ENCODE measurements at places on chromosomes 4 and X.

DNA sequence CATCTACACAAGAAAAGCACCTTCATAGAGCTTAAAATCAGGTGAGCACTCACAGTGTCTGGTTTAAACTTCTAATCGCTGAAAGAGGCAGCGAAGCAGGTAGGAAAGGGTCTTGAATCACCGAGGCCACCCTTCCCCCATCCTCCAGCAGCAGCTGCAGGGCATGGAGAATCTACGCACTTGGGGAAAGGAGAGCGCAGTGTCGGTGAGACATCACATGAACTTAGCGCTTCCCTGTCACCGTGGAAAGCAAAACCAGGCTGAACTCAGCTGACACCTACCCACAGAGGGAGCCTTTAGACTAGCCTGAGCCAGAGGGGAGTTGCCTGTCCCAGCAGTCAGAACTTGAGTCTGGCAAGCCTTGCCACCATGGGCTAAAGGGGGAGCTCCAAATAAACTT lies 197.2 kb upstream of the ZFP42 start:
- no peak overlapping the region for H3K27ac ChIP-seq
- H3K36me3 ChIP-seq: no peaks in the 10 kb centered on the region
- no peak overlapping the region for H3K4me3 ChIP-seq
- H3K4me1 ChIP-seq: no peaks in the 10 kb centered on the region
- DNase-seq: no peak

DNA sequence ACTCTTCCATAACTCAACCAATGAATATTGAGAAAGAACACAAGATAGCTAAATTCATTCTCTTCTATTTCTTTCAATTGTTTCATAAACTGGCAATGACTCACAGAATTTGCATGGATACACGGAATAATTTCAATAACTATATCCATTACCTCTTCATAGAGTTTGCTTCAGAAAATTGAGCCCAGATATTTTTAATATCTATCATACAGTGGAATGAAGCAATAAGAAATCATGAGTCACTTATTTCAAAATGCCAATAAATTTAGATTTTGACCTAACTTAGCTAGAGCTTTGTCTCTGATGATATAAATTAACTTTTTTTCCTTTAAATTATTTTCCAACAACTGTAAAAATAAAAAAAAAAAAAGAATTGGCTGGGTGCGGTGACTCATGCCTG lies 22.2 kb upstream of the MANBA start:
- H3K4me1 ChIP-seq: no peaks in the 10 kb centered on the region
- DNase-seq: no peak
- H3K36me3 ChIP-seq: no peaks in the 10 kb centered on the region
- H3K4me3 ChIP-seq: no peak overlapping the region
- no peak overlapping the region for H3K27ac ChIP-seq

GRCh38 chr4:22941688-22942375 lies 249.1 kb downstream of the GBA3 start:
- no peaks in the 10 kb centered on the region for H3K4me1 ChIP-seq
- H3K4me3 ChIP-seq: no peak overlapping the region
- no peaks in the 10 kb centered on the region for H3K36me3 ChIP-seq
- no peak for DNase-seq
- H3K27me3 ChIP-seq: no peaks in the 10 kb centered on the region

DNA sequence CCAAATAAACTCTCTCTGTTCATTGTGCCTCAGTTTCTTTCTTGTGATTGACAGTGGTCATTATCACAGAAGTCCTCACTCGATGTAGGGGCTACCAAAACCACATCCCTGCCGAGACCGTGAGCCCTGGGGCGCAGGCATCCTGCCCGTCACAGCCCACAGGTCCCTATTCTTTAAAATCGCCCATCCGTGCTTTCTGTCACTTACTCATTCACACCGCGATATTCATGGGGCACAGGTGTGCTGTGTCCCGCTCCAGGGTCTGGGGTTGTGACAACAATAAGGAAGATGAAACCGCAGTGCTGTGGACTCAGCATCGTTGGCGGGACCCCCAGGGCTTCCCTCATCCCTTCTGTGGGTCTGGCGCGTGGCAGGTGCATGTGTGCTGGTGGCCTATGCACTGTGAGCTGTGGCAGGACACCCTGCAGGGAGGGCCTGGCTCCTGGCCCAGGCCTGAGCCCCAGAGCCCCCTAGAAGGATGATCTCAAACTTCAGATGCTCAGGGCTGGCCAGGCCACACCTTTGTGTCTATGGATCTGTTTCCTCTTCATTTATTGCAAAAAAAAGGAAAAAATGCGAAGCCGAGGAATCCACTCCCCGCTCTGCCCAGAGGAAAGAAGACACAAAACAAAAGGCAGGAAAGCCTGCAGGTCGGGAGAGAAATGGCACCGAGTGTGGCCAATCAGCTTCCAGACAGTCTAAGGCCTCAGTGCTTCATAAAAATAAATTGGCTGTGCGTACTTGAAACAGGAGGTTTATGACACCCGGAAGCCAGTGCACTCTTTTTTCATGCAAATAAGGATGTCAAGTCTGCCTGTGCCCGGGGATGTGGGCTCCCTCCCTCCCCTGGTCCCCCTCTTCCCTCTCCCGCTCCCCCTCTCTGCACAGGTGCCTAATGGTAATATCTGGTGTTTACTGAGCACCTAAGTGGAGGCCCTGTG lies 109.5 kb upstream of the ADRA2C start:
- no peak overlapping the region for H3K27ac ChIP-seq
- no peaks in the 10 kb centered on the region for H3K4me1 ChIP-seq
- no peaks in the 10 kb centered on the region for H3K27me3 ChIP-seq
- no peak overlapping the region for H3K4me3 ChIP-seq

DNA sequence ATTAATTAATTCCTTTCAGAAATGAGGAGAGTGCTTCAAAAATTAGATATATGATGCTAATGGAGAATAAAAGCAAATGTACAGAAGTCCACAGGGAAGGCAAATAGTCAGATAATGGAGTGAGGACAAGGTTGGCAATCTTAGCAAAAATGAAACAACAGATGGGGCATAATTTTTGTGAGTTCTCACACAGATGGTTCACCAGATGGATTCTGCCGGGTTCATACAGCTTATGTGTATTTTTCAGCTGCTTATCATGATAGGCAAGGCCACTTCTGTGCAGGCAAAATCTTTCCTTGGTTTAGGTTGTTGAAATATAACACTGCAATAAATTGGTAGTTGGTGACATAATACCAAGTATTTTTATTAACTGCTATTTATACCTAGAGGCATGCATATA lies 1539.0 kb upstream of the IGFBP7 start:
- H3K27me3 ChIP-seq: no peaks in the 10 kb centered on the region
- no peak overlapping the region for H3K27ac ChIP-seq
- H3K4me3 ChIP-seq: no peak overlapping the region
- H3K4me1 ChIP-seq: no peaks in the 10 kb centered on the region

DNA sequence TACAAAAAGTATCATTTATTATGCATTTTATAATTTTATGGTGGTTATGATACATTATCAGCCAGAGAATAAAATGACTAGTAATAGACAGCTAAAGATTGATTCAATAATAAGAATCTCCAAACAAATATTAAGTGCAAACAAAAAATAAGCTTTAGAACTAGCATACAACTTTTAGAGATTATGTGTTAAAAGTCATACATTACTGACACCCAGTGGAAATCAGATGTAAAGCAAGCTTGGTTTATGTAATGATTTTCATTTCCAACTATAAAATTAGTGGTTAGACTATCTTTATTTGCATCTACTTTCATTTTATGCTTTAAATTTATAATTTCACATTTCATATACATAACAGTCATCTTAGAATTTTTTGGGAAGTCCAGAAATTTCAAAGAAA lies 57.7 kb downstream of the IL13RA2 start:
- no peaks in the 10 kb centered on the region for H3K36me3 ChIP-seq
- no peaks in the 10 kb centered on the region for H3K27me3 ChIP-seq
- no peak overlapping the region for H3K27ac ChIP-seq
- no peak for DNase-seq
- no peaks in the 10 kb centered on the region for H3K4me1 ChIP-seq

DNA sequence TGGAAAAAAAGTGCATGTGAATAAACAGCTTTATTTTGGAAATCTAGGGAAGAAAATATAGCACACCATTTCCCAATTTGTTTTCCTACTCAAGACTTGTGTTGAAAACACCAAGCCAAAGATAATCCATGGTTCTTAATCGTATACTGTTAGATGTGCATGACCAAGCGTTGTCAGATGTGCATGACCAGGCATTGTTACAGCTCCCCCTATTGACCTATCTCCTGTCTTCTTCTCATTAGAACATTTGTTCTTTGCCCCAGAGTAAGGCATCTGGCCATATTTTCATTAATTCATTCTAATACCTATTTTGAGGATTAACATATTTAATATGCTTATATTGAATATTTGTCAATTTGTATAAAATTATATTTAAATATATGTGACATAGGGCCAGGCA lies 14.4 kb upstream of the VCX start:
- no peaks in the 10 kb centered on the region for H3K36me3 ChIP-seq
- H3K4me1 ChIP-seq: no peaks in the 10 kb centered on the region
- H3K27ac ChIP-seq: no peak overlapping the region
- H3K27me3 ChIP-seq: no peaks in the 10 kb centered on the region
- no peak for DNase-seq
- H3K4me3 ChIP-seq: no peak overlapping the region

GRCh38 chr4:153771046-153771445 lies 11.2 kb upstream of the RNF175 start:
- no peak overlapping the region for H3K4me3 ChIP-seq
- no peaks in the 10 kb centered on the region for H3K4me1 ChIP-seq
- no peaks in the 10 kb centered on the region for H3K36me3 ChIP-seq
- H3K27me3 ChIP-seq: no peaks in the 10 kb centered on the region

DNA sequence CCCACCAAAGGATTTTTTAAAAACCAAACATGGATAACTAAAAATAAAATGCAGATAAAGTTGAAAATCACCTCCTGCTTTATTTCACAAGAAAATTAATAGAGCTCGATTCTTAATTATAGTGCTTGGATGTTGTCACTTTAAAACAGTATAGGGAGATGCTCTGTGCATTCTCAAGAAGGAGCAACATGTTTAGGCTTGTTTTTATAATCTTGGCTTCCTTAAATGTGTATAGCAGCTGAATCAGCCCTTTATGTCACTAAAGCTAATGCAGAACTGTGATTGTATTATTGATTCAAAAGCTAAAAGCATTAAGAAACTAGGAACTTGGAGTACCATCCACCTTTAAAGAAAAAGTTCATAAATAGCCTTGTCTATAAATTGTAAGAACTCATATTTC lies 12.9 kb downstream of the UTP3 start:
- H3K4me3 ChIP-seq: no peak overlapping the region
- H3K27ac ChIP-seq: no peak overlapping the region
- no peaks in the 10 kb centered on the region for H3K27me3 ChIP-seq
- H3K36me3 ChIP-seq: no peaks in the 10 kb centered on the region
- H3K4me1 ChIP-seq: no peaks in the 10 kb centered on the region
- DNase-seq: no peak

GRCh38 chr4:108240366-108240765 lies 71.6 kb upstream of the LEF1 start:
- H3K27me3 ChIP-seq: no peaks in the 10 kb centered on the region
- H3K36me3 ChIP-seq: no peaks in the 10 kb centered on the region
- no peaks in the 10 kb centered on the region for H3K4me1 ChIP-seq
- DNase-seq: no peak
- no peak overlapping the region for H3K4me3 ChIP-seq

DNA sequence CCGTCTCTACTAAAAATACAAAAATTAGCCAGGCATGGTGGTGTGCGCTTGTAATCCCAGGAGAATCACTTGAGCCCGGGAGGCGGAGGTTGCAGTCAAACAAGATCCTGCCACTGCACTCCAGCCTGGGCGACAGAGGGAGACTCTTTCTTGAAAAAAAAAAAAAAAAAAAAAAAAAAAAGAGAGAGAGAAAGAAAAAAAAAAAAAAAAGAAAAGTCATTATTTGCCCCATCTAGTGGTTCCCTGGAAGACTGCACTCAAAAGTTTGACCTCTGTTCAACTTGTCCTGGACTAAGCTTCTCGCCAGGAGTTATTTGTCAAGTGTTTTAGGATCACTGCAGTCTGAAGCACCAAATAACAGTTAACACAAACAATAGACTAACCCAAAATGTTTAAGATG lies 45.3 kb upstream of the KCTD8 start:
- H3K27ac ChIP-seq: no peak overlapping the region
- no peaks in the 10 kb centered on the region for H3K4me1 ChIP-seq
- H3K4me3 ChIP-seq: no peak overlapping the region
- H3K27me3 ChIP-seq: no peaks in the 10 kb centered on the region
- no peaks in the 10 kb centered on the region for H3K36me3 ChIP-seq

DNA sequence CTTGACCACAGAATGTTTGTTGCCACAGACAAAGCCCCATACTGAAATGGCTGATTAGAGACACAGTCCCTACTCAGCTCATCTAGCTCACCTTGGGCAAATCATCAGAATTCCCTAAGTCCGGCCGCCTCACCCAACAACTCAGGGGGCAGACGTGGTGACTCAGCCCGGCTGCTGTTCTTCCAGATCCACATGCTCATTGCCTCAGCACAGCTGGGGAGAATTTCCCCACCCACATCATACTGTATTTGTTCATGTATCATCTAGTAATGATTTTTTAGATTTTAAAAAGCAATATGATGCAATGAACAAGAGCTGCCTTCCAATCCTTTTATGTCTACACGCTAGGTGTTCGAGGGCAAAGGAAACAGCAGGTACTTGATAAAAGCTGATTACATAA lies 333.8 kb upstream of the TENM3 start:
- DNase-seq: no peak
- H3K27ac ChIP-seq: no peak overlapping the region
- H3K4me1 ChIP-seq: no peaks in the 10 kb centered on the region
- H3K36me3 ChIP-seq: no peaks in the 10 kb centered on the region
- H3K27me3 ChIP-seq: no peaks in the 10 kb centered on the region

DNA sequence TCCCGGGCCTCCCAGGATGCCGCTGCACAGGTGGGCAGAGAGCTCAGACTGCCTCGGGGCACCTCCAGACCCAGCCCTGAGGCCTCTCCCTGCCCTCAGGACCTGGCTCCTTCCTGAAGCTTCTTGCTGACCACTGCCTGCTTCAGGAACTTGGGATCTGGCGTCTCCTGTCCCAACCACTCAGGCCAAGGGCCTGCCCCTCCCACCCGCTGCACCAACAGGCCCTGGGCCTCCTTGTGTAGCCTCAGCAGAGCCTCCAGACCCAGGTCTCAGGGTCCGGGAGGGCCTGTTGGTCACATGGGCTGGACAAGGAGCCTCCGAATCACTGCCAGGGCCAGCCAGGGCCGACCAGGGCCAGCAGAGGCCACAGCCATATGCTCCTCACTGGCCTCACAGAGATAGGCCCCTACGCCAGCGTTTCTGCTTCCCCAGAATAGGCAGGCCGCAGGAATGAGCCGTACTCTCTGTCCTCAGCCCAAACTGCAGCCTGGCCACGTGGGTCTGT lies 2.8 kb downstream of the MXD4 start:
- H3K4me1 ChIP-seq: peaks cover 32% of the 10 kb centered on the region
- no peak overlapping the region for H3K4me3 ChIP-seq
- H3K27ac ChIP-seq: peak overlapping the region; percentile 96

DNA sequence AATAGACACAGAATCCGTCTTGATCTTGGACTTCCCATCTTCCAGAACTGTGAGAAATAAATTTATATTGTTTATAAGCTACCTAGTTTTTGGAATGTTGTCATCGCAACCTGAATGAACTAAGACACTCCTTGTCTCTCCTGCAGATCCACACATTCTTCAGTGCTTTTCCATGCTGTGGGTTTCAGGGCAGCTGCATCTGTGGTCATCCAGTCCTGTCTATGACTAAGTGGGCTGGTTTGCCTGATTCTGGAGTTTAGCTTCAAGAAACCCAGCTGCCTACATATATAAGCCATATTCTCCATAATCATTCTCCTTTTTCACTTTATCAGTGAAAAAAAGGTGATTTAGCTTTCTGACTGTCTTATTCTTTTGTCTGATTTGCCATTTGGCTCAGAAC lies 170.3 kb upstream of the KIT start:
- no peaks in the 10 kb centered on the region for H3K4me1 ChIP-seq
- no peaks in the 10 kb centered on the region for H3K36me3 ChIP-seq
- DNase-seq: no peak
- no peak overlapping the region for H3K27ac ChIP-seq
- no peak overlapping the region for H3K4me3 ChIP-seq

Measured in breast epithelium (tissue), 4 donors.